IPS-NIHi11 (cell line): ENCODE measurements at places on chromosomes 2 and 18.

DNA sequence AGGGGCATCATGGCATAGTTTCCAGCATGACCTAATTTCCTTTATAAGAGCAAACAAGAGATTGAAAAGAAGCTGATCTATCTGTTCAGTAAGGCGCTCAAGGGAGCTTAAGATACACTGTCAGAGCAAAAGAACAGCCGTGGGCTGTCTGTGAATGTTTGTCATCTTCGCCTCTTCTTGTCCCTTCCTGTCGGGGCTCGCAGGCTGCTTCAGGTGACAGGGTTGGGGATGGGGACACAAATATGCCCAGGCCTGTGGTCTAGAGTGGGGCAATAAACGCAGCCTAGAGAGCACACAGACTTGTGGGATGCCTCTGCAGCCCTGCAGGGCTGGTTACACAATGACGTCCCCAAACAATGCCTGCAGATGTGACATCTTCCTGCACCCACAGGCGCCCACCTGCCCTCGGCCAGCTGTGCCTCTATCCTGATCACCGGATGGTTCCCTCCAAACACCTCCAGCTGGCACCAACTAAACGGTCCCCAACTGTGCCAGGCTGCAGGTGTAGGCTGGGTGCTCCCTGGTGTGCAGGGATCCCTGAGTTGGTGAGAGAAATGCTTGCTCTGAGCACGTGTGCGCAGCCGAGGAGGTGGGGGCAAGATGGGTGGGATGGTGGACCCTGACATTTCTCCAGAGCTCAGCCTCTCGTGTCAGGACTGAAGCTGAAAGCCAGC, 72.8 kb downstream of the EDAR start:
- DNase-seq, result no peak

DNA sequence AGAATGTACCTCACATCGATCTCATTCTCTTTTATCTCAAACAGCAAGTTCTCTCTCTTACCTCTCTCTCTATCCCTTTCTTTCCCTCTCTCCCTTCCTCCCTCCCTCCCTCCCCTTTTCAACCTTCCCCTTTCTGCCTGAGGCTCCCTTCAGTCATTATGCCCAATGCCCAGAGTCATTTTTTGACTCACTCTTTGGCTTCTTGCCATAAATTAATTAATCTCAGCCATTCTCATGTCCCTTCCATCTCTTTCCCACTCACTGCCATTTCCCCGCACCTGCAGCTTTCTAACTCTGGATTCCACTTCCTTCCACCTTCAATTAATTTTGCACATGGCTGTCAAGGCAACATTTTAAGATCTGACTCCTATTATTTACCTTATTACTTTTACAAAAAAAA, 60.1 kb downstream of the EVA1A start:
- no peak for DNase-seq

DNA sequence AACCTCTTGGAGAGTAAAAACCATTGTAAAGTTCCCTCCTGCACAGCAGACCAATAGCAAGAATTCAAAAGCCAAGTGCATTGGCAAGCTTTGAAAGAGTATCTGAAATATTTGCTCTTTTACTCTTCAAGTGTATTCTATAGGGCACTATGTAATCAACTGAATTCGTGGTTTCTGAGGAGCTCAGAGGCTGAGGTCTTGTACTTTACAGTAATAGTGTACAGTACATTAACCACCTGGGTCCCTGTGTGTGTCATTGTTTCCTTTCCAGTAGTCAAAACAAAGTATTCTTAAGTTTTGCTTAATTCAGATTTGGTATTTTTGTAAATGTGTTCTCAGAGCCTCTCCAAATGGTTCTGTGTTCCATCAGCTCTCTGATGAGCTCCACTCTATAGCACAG, 769.7 kb downstream of the LRRTM4 start:
- no peak for DNase-seq

DNA sequence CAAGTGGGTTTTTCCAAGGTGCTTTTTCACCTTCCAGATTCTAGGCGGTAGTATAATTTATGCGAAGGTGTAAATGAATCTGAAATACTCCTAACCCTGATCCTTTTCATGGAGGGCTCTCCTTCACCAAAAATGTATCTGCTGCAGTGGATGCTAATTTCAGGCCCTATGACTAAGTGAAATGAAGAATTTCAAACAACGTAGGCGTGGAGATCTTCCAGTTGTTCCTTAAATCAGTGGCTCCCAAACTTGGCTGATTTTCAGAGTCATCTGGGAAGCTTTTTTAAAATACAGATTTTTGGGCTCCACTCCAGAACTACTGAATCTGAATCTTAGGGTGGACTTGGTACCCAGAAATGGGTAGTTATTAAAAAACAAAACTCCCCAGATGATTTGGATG, 5.5 kb downstream of the GCKR start:
- no peak for DNase-seq
